NCI-H748 treated with DMSO at 0.1 percent for 48 hours (cell line): ENCODE measurements at places on chromosomes 2 and 18.

GRCh38 chr18:77210249-77210648 is 39.4 kb upstream of the GALR1 start:
- DNase-seq = no peak

DNA sequence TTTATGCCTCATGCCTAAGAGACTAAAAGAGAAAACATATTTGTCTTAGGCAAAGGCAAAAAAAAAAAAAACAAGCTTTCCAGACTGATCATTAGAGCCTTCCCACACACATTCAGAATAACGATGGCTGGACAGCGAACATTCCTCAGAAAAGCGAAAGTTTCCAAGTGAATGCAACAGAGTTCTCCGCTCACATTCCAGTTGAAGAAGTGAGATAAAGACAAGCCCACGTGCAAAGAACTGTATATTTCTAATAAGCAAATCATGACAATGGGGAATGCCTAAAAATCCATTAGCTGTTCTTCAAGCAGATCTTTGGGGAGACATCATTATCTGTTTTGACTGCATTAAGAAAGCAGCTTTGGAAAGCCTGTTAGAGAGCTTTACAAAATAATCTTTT is 347.9 kb downstream of the METTL4 start:
- no peak for DNase-seq

DNA sequence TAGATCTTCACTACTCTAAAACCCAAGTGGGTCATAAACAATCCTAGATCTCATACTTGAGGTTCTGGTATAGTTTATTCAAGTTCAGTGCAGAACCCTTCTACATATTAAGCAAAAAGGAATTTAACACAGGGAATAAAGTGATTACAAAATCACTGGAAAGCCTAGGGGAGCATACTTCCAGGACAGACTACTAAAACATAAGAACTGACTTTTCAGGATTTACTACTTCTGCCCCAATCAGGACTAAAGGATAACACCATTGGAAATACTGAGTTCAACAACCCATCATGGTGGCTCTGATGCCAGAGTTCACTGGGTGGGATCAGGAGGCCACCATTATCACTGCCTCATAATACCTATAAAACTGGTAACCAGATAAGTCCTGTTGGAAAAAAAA is 123.6 kb downstream of the DNAH7 start:
- DNase-seq = no peak

GRCh38 chr2:141393214-141393545 is 737.6 kb downstream of the LRP1B start:
- no peak for DNase-seq

GRCh38 chr18:9058406-9058805 is 44.1 kb upstream of the NDUFV2 start:
- no peak for DNase-seq

DNA sequence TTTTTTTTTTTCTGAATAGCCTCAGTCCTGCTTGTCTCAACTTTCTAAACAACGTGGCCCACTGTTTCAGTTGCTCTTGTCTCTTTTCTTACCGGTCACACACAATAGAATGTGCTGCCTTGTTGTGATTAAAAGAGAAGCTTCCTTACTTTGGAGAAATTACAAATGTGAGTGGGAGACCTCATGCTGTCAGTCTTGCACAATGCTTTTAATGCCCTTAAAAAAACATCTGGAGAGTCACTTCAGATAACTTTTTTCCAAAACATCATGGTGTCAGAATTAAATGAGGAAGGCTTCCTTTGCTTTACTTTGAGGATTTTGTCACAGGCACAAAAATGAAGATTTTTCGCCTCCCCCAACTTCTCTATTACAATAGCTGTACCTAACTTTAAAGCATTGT is 37.7 kb downstream of the LHCGR start:
- DNase-seq = no peak

GRCh38 chr2:102297891-102298290 is 13.5 kb upstream of the IL1RL1 start:
- DNase-seq = no peak

GRCh38 chr18:10121028-10121427 is 207.2 kb downstream of the VAPA start:
- no peak for DNase-seq

- no peak for DNase-seq
These were observed 32.3 kb downstream of the EVA1A start for GRCh38 chr2:75528221-75528977.

DNA sequence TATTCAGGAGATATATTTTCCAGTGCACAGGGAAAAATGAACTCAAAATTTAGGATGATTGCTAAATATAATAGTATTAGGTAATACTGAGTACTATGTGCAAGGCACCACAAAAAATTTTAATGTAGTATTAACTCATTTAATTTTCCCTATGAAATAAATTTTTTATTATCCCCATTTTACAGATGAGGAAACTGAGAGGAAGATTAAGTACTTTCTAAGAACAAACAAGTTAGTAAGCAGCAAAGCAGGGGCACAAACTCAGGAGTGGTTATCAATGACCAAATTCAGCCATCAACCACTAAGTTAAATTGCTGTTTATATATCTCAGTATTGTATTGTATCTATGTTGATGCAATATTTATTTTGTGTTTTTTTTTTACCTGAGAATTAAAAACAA is 14.2 kb downstream of the SPDYA start:
- DNase-seq = no peak

DNA sequence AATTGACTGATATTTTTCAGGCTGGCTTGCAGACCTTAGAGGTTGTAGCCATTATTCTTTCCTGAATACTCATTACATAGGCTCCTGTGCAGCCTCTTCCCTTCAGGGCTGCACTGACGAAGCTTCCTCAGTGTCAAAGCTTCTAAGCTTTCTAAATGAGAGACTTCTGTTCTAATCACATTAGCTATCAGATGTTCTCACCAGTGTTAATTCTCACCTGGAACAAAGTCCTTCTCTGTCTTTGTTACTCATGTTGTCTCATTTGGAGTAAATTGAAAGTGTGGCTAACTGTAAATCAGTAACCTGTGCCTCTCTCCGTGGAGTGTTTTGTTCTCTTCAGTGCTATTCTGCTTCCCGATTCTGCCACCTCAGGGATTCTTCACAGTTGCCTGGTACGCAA is 76.9 kb downstream of the MC4R start:
- DNase-seq = no peak

DNA sequence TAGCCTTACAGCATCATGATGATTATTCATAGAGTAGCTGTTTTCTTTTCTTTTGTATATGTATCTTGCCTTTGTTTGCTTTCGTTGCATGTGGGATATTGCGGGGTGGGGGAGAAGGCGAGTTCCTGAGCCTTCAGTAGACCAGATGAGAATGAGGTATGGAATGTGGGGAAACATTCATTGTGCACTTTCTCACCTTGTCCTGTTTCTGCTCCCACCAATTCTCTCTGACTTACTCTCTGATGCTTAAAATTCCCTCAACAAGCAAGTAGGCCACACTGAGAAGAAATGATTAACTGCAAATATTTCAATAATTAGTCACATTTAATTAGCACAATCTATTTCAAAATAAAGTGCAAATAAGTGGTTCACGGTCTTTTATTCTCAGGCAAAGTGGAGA is 31.0 kb downstream of the GKN2 start:
- no peak for DNase-seq
